ENCODE measurements at places on chromosomes 6 and 20.

- DNase-seq, result no peak
Measured at GRCh38 chr6:46541556-46541955, 50.3 kb upstream of the RCAN2 start.

GRCh38 chr20:10352934-10353824, 80.8 kb downstream of the MKKS start:
- no peak for DNase-seq

DNA sequence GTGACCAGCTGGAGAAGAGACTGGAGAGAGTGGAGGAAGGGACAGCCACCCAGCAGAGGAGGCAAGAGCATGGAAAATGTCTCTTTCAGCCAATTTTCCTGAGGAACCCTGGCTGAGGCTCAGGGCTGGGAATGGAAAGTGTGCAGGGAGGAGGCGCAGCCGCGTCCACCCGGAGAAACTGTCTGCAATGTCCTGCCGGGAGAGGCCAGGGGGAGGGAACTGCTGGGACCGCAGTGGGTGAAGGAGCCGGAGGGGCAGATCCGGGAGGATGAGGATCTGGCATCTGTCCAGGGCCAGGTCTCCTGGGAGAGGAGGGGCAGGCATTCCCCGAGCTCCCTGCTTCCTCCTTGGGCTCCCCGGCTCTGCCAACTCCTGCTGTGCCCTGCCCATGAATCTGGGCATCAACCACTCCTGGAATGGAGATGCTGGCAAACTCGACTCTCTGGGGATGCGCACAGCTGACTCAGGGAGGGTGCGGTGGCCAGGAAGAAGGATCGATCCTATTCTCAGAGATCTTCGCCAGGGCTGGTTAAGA, 17.4 kb upstream of the HM13 start:
- no peak for DNase-seq

DNA sequence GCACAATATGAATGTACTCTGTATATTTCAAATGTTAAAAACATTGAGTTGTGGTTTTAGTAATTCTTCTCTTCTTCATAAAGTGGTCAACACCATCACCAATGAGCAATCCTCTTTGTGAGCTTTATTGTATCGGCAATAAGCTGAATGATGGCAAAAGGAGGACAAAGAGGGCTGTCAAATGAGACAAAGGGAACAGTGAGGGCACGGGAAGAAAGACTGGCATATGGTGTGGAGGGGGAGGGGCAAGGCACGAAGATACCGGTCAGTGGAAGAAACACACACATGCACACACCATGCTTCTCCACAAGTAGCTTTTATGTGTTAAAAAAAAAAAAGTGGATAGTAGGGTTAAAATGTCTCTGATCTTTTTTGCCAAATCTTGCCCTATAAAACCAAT, 506.8 kb upstream of the CITED2 start:
- no peak for DNase-seq

- no peak for DNase-seq
Measured at GRCh38 chr20:51388227-51388626, 154.3 kb downstream of the NFATC2 start.

- DNase-seq, result no peak
Measured at GRCh38 chr6:160088784-160089533, 32.7 kb upstream of the SLC22A1 start.

- DNase-seq, result no peak
Measured at GRCh38 chr20:41142245-41142644, 4.9 kb downstream of the PLCG1 start.

DNA sequence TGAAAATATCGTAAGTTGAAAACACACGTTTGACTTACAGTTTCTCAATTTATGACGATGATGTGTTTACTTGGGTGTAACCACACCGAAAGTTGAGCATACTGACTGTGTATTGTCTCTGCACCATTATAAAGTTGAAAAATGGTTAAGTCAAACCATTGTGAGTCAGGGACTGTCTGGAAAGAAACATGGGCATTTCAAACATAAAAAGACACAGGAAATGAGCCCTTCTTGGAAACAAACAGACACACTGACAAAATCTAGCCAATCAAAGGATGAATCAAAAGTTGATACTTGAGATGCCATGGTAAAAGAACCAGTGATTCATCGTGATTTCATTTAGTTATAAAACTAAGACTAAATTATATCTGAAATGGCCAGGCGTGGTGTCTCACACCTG, 5.3 kb downstream of the POPDC3 start:
- no peak for DNase-seq

DNA sequence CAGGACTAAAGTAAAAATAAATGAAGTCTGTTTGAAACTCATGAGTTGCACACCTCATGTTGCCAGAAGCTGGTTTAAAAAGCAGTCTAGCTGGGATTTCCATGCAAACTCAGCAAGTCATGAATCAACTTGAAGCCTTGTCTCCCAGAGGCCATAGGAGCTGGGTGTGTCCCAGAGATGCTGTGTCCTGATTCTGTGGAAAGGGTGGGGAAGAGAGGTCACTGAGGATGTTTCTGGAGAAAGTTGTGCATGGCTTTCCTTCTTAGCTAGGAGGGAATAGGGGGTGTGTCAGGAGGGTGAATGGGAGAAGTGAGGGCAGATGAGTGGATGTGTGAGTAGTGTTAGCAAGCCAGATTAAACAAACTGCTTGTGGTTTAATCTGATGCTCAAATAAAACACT, 111.3 kb downstream of the ADAT2 start:
- DNase-seq, result no peak

DNA sequence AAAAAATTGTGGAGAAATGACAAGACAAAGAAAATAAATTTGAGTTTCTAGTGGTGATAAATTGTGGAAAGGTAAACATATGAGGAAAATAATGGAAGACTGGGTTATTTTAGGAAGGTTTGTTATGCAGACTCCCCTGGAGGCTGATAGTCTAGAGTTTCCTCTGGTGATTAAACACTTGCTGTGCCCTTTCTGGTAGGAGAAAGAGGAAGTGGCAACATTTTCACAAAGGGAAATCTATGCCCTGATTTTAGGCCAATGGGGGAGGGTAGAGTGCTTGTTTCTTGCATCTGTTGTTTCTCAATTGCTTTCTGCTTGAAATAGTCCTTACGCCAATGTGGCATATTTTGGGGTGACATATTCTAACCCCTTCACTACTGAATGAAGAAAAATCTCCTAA, 129.1 kb upstream of the DOK5 start:
- peak; percentile 2 for DNase-seq

- DNase-seq, result no peak
Measured at GRCh38 chr6:54366667-54367327, 58.6 kb downstream of the TINAG start.

DNA sequence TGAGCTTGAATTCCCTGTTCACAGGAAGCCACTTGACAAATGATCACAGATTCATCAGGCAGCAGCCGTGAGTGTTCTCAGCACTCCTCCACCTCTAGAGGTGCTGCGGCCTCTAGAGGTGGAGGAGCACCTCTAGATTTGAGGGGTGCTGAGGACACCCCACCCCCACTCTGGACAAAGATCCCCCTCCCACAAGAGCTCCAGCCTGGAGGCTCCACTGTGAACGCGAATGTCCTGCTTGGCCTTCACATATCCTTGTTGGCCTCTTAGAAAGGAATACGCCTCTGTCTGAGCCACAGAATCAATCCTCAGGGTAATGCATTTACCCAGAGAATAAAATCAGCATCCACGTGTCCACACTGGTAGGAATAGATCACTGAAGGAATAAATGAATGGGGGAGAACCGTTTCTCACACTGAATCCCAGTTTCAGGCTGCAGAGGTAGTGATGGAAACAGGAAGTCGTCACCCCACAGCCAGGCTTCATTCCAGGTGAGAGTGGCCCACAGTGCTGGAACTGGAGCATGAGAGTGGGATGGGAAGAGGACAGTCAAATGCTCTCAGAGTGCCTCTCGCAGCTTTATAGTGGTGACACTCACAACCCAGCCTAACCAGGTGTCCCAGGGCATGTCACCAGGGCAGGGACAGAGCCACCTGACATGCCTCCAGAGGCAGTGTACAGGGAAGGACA, 16.6 kb downstream of the NPEPL1 start:
- DNase-seq, result no peak

GRCh38 chr6:107803957-107804356, 20.2 kb downstream of the SCML4 start:
- DNase-seq, result no peak

DNA sequence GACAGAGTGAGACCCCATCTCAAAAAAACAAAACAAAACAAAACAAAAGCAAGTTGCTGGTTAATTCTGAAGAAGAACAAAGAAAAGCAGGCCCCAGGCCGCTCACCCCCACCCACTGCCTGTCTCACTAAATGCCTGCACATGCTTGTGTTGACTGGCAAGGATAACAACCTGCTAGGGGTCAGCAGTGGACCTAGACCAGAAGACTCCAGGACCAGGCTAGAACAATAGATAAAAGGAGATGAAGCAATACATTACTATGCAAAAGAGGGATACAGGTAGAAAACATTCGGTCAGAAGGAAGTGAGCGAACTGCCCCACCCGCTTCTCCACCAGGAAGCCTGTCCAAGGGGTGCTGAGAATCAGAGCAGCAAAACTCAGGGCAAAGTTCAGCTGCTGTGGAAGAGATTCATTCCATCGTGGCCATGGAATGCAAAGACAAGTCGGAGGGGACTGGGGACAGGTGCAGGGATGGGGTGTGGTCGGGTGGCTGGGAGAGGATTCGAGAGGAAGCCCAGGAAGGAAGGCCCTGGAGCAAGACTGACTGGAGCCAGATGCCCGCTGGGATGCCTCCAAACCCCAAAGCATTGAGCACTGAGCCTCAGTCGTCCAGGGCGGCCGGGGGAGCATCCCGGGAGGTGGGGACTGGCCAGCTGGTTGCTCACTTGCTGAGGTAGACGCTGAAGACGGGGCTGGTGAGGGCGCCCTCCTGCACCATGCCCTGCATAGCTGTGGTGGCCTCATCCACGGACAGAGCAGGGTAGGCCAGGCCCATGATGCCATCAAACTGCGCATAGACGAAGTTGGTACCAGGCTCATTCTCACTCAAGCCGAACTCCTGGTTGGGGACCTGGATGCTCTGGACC, 5.3 kb downstream of the PGC start:
- no peak for DNase-seq

- peak; percentile 67 for DNase-seq
Measured at GRCh38 chr6:28867086-28867409, 56.7 kb downstream of the TRIM27 start.

- DNase-seq, result no peak
Measured at GRCh38 chr20:36275011-36275410, 31.1 kb upstream of the DLGAP4 start.

DNA sequence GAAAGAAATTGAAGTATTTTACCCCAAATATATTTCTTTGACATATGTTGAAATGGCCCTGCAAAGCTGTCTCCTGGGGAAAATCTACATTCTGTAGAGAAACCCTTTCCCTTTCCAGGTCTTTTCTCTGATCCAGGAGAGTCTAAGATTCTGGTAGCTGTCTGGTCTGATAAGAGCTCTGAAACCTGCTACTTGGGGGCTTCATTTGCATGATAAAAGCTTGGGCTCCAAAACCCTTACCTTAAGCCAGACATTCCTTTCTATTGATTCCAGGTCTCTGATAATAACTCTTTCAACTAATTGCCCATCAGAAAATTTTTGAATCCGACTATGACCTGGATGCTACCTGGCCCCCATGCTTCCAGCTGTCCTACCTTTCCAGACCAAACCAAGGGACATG, 169.2 kb upstream of the C6orf118 start:
- no peak for DNase-seq

DNA sequence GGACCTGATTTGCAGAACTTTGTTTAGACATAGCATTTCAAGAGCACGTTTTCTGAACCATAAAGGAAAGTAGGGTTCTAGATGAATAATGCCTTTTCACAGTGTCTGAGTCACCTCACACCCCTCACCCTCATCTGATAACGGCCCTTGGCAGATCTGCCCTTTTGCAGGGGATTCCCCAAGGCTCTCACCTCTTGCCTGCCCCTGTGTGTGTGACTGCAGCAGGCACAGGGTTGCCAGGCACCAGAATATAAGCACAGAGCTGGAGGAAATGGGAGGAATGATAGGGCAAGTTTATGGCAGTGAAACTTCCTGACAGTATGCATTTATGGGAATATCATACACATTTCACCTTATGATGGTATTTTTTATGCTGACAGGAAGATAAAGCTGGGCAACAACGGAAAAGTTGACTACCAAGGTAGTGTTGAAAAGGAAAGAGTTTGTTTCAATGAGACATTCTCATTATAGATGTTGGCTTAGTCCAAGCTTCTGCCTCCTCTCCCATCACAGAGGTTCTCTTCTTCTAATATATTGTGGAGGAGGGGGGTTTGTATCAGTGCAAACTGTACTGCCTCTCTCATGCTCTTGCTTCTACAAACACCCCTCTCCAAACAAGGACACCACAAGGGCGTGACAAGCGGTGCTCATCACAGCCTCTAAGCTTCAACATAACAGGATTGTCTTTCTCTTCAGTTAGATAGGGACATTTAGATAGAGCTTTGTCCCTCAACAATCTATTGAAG, 101.5 kb upstream of the BACH2 start:
- peak; percentile 58 for DNase-seq

- DNase-seq, result no peak
Measured at GRCh38 chr6:164168595-164168994, 754.1 kb downstream of the QKI start.

DNA sequence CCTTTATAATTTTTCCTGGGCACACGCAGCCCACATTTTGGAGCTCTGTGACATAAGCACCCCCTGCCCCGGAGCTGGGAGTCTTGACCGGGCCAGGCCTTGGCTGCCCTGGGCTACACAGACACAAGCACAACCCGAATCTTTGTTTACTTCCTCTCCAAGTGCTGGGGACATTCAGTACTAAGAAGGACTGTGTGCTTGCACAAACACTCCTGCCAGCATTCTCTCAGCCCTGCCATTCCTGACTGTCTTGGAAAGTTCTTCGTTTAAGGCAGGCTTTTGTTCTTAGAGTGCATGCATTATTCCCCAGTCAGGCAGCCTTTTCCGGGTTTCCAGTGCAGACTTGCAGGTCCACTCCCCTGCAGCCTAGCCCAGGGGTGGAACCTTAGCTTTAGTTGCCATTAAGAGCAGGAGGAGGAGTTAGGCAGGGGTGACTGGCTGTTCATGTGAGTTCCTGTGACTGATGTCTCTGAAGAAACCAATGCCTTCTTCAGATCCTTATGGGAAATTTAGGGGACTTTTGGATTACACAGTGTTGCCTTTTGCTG, 28.6 kb downstream of the FOXO3 start:
- DNase-seq, result peak; percentile 85

GRCh38 chr6:20771409-20771808, 237.2 kb downstream of the CDKAL1 start:
- DNase-seq, result no peak

- DNase-seq, result no peak
Measured at GRCh38 chr6:117933471-117933870, 26.4 kb downstream of the SLC35F1 start.

- DNase-seq, result no peak
Measured at GRCh38 chr6:33610779-33611732, 10.1 kb upstream of the ITPR3 start.

GRCh38 chr6:32885698-32886286, 31.8 kb downstream of the PSMB9 start:
- peak; percentile 94 for DNase-seq

DNA sequence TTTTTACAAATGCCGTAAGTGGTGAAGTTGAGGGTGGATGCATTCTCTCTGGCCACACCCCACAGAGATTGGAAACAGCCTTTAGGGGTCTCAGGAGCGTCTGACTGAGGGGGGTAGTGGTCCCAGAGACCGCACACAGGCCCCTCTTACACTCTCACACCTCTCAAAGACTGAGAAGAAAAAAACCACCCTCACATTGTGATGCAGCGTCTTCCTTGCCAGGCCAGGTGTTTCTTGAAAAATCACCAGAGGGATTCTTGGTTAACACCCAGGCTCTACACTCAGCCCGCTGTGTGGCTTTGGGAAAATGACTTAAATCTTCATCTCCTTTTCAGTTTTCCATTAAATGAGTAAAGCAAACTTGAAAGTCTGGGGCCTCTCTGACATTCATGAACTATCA, 115.8 kb upstream of the SPTLC3 start:
- DNase-seq, result no peak

All from hematopoietic multipotent progenitor cell treated with erythropoietin and hydrocortisone succinate and interleukin-3 and kit ligand, for 6 days (in vitro differentiated cells).